ENCODE measurements at places on chromosomes 11 and 22. TPM values are rescaled to one million over a fixed set of nuclear protein-coding genes. Genes with fewer than 3 reads are reported as not detected.

Gene LARGE1
- 4.1 TPM for polyA plus RNA-seq

DNA sequence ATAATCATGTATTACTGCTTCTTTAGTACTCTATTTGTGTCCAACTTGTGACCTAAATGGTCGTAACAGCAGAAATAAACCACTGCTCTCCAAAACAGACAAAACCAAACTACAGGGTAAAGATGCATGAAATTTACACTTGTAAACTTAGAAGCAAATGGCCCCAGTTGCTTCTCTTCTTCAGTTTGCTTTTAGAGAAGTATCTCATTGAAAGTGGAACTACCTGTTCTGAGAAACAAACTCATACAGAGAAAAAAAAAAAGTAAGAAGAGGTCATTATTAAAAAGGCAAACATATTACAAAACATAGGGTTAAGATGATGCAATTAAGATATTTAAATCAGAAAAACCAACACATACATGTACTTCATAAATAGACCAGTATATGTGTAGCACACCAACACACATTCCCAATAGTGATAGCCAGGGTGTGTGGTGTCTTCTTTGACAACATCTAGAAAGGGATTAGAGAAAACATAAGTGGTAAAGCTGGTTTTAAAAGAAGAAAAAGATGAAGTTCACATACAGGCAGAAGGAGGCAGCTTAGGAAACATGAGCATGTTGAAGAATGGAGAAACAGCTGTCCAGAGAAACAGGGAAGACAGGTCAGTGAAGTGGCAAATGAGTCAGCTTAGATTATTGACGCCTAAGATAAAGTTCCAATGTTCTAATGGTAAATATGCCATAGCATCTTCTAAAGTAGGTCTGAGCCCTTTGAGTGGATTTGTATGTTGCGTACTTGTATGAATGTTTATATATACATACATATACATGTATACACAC lies 844.7 kb upstream of the CCDC90B start:
- DNase-seq, result no peak

DNA sequence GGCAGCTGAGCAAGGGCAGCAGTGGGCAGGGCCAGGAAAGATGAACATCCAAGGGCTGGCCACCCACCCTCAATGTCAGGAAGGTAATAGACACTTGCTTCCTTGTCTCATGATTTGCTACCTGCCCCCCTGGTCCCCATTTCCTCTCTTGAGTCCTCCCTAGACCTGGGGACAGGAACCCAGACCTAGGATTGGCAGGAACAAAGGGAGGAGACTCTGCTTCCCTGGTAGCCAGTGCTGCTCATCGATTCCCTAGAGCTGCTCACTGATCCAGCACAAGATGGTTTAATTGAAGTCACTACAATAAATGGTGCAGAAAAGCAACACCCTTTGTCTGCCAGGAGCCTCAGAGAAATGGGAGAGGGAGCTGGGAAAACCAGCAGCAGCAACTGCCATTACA lies 67.8 kb upstream of the CHST1 start:
- DNase-seq, result no peak

- no peak for DNase-seq
These were observed 415.2 kb downstream of the LARGE1 start for GRCh38 chr22:33504941-33505625.

Gene CHRDL2
- 3.8 TPM for polyA plus RNA-seq

Gene CLCF1
- polyA plus RNA-seq, result 11.2 TPM

GRCh38 chr22:46290843-46291785 lies 5.6 kb upstream of the GTSE1 start:
- DNase-seq, result no peak

DNA sequence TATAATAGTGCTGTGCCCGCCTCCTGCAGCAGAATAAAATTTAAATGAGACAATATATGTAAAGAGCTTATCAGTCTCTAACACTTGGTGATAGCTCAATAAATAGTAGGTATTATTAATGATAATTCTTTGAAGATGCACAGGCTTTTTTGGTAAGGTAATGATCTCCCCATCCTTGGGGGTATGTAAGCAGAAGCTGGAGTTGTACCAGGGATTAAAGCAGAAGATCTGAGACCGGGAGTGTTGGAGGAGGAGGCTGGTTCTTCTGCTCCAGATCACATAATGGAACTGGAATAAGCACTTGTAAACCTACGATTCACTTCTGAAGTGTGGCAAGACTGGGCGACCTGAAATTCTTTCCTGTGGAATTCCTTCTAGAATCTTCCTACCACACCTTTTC lies 8.4 kb downstream of the VSTM5 start:
- no peak for DNase-seq

Gene CDC45
- polyA plus RNA-seq, result 0.28 TPM

Data from pancreas (tissue), 10 donors.